Hypothalamus (tissue), 51 donors: ENCODE measurements at places on chromosomes 16 and 17.

GRCh38 chr16:48365601-48366164 is 19.5 kb downstream of the SIAH1 start:
- DNase-seq, result no peak

- DNase-seq, result peak; percentile 88
These were observed 134.2 kb downstream of the USP22 start for GRCh38 chr17:20908313-20909267.

GRCh38 chr17:50181591-50182560 is 16.1 kb downstream of the SGCA start:
- DNase-seq, result no peak

DNA sequence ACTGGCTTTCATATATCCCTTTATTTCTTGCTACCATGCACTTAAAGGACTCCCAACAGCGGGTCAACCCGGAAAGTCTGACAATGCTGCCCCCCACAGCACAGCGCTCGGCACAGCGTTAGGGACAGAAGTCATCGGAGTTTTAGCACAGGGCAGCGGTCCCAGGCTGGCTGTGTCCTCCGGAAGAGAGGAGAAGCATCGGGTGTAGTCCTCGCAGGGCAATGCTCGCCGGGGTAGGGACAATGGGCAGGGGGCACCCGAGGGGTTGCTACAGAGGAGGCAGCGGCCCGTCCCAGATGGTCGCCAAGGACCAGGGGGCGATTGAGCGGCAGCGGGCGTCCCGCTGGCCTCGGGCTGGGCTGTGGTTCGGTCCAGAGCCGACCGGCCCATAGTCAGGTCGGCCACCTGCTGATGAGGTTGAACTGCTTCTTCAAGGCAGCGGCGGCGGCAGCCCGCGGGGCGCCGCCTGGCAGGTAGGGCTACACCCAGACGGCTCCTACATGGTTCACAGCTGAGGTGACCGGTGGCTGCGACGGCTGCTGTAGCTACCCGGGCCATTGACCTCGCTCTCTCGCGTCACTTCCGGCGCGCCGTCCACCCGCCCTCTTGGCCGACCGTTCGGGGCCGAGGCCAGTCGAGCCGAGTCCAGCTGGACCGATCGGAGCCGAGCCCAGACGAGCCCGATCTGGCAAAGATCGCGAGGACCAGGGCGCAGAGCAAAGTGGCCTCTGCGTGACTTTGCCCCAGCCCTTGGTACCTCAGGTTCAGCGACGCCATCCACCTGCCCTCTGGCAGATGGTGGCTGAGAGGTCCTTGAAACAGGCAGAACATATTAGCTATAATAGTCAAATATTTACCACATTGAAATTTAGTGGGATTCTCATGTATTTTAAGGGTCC is 4.7 kb upstream of the LCMT1 start:
- DNase-seq, result peak; percentile 95

DNA sequence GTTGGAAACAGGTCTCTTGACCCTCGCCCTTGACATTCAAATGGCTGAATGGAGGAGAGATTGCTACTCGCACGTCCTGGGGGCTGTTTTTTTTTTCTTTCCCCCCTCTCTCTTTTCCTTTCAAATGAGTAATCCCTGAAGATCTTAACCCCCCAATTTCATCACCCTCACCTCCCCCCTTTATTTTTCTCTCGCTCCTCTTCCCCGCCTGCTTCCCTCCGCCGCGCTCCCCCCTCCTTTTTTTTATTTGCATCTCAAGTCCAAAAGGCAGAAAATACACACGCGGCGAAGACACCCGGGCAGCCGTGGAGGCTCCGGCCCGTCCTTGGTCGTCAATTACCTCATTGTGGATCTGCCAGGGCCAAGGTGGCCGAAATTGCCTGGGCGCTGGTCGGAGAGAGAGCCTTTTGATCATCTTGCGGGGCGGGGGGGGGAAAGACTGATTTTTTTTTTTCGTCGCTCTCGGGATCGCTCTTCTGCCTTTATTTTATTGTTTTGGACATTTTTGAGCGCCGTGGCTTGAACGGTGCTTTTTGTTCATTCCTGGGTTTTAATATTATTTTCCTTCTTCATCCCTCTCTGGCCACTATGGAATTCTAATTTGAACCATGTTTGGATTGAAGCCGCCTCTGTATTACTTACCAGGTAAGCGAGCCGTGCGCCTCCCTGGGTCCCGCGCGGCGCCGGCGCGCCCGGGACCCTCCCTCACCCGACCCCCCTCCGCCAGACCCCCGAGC is 57.2 kb upstream of the GSE1 start:
- DNase-seq, result no peak

DNA sequence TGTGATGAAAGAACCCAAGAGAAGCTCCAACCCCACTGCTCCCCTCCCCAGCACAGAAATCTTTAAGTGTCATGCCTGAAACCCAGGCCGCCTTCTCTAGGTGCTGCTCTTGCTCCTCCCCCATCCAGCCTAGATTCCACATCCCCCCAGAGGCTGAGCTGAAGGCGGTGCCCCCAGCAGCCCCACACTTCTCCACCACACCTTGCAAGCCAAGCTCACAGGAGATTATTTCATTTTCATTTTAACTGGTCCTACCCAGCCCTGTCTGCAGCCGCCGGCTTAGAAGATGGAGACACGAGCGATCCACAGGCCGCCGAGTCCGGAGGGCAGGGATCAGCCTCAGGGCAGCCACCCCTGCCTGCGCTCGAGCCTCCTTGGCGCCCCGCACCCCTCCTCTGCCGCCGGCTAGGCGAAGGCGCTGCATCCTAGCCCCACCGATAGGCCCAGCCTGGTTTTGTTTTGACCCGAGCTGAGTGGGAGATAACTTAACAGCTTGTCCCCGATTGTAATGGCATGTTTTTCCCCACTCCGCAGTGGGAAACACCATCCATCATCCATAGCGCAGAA is 125.3 kb downstream of the RBFOX3 start:
- DNase-seq, result no peak

DNA sequence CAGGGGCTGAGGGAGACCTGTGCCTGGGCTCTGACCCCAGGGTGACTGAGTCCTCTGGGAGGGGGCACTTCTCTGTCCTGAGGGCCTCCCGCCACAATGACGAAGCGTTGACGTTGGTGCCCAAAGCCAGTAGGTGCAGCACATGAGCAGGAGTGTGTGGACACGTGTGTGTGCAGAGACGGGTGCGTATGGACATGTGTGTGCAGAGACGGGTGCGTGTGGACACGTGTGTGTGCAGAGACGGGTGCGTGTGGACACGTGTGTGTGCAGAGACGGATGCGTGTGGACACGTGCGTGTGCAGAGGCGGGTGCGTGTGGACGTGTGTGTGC is 726 bp upstream of the CD7 start:
- DNase-seq, result no peak

GRCh38 chr16:80968386-80969113 is 38.1 kb downstream of the CMC2 start:
- no peak for DNase-seq

GRCh38 chr17:43354371-43354770 is 44.4 kb upstream of the ARL4D start:
- DNase-seq, result no peak

- no peak for DNase-seq
These were observed 11.9 kb downstream of the ITFG1 start for GRCh38 chr16:47448830-47449575.
